ENCODE measurements at places on chromosomes 5 and 9. TPM values are rescaled to one million over a fixed set of nuclear protein-coding genes. Genes with fewer than 3 reads are reported as not detected.

TSSK1B gene
- not detected for total RNA-seq

RALGPS1 gene
- 2.5 TPM for total RNA-seq

TLX3 gene
- not detected for total RNA-seq

SMIM33 gene
- total RNA-seq = not detected

Measured in A549 treated with Hydrocortisone at 1 μM for 4 hours (cell line).